Activated naive CD4-positive, alpha-beta T cell treated with anti-CD3 and anti-CD28 coated beads, Interleukin-2, amount 50 U/mL, for 16 hours (primary cell): ENCODE measurements at places on chromosomes 2 and 18.

- DNase-seq, result peak; percentile 79
Observed at GRCh38 chr2:102103992-102104871, 38.3 kb upstream of the IL1R1 start.

- no peak for DNase-seq
Observed at GRCh38 chr2:29628862-29629261, 292.5 kb downstream of the ALK start.

- no peak for DNase-seq
Observed at GRCh38 chr2:232320443-232320803, 58.1 kb upstream of the ALPP start.

DNA sequence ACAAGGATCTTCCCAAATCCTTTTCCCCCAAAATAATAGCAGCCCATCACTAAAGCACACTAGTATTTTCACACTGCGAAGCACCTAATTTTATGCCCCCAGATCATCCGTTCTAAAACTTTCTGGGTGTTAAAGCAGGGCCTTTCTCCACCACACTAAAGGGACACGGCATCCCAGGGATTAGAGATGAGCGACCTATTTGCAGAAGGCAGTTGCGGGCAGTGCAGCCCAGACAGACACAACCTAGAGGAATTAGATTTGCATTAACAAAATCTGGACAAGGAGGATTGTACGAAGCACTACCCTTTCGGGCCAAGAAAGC, 402 bp downstream of the OSGEPL1 start:
- DNase-seq, result no peak

- DNase-seq, result no peak
Observed at GRCh38 chr2:104859291-104859765, 5.4 kb downstream of the POU3F3 start.

DNA sequence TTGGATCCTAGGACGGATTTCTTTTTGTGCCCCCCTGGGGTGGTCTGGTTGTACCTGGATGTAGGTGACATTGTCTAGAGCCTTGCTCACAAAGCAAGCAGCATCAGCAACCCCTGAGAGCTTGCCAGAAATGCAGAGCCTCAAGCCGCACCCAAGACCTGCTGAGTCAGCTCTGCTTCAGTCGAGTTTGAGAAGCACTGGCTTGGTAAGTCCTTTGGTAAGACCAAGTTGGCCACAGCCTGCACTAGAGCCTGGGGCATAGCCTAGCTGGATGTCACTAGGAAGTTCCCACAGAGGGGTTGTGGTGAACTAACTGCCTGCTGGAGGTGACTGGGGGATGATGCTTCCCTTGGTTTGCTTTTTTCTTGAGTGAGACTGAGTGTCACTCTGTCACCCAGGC, 6.2 kb downstream of the ABCG5 start:
- DNase-seq, result no peak

DNA sequence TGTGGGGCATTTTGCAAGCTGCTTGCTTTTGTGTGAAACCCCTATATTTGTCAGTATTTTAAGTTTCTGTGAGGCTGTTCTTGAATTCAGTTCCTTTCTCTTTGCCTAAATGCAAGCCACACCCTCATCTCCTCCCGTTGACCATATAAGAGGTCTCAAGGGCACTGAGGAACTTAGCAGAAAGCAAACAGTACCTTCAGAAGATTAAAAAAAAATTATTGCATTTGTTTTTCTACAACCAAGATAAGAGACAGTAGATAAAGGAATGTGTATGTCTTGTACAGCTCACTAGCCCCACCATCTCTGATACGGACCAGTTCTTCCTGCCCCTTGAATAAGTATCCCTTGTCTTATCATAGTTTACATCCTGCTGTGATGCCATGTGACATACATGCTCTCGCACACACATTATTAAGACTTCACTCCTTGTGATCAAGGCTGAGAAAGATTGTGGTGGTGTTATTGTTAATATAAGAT, 64.2 kb downstream of the NPAS2 start:
- DNase-seq, result no peak

- DNase-seq, result no peak
Observed at GRCh38 chr18:73901566-73901965, 246.1 kb downstream of the FBXO15 start.
